Stimulated activated CD4-positive, alpha-beta T cell treated with anti-CD3 and anti-CD28 coated beads, Interleukin-12 subunit alpha, Interleukin-12 subunit beta, amount 100 ng/mL, for 48 hours (primary cell): ENCODE measurements at places on chromosomes 7 and 10.
A peak's percentile ranks its signal among the peaks of the same experiment; 100 is the strongest.

GRCh38 chr7:82172881-82173280 lies 270.7 kb downstream of the CACNA2D1 start:
- DNase-seq: no peak

GRCh38 chr7:158106272-158106671 lies 481.4 kb downstream of the PTPRN2 start:
- DNase-seq: no peak

DNA sequence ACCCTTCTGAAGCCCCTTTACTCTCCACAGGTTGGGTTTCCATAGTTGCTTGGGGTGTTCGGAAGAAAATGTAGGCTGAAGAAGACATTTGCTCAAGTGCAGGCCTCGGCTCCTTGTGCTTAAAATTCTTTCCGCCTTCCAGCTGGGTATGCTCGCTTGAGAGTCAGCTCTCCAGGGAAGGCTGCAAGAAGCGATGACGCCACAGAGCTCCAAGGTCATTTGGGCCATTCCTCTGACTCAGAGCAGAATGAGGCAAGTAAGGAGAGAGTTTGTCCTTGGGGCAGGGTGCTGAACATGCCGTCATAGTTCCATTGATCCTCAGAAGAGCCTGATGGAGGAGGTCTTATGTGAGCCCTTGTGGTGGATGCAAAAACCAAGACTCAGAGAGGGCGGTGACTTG lies 27.4 kb upstream of the HSPA12A start:
- no peak for DNase-seq

DNA sequence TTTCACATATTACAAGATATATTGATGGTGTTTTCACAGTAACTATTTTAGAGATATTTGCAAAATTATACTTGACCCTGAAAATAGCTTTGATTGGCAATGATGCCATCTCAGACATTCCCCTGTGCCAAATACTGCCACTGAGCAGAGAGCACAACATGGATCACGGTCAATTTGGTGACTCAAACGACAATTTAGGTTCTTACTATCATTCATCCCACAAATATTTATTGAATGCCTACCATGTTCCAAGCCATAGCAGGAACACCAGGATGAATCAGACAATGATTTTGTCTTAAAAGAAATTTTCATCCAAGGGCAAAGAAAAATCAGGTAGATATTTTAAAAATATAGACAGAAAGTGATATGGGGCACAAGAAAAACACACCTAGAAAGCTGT lies 153.2 kb upstream of the ADO start:
- DNase-seq: no peak

- no peak for DNase-seq
Measured at GRCh38 chr10:101013365-101013825, 13.8 kb downstream of the LZTS2 start.

DNA sequence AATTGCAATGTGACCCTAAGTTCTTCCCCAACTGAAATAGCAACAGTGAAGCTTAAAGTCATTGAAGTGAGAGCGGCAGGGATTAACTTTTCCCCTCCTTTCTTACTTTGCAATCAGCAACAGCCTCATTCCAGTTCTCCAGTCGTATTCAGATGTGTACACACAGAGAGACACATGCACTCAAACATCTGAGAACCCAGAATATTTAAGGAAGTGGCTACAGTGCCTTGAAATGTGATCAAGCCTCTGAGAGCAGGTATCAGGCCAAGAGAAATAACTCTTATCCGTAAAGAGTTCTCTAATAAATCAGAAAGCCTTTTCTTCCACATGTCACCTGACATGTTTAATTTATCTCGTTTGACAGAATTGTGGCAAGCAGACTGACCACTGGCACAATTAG lies 388.9 kb upstream of the NPVF start:
- no peak for DNase-seq

- peak; percentile 55 for DNase-seq
Measured at GRCh38 chr10:120336911-120337540, 120.0 kb upstream of the PLPP4 start.

GRCh38 chr7:4151926-4152549 lies 530.1 kb upstream of the FOXK1 start:
- no peak for DNase-seq

- no peak for DNase-seq
Measured at GRCh38 chr10:33015761-33016547, 57.9 kb upstream of the ITGB1 start.

GRCh38 chr7:95295397-95295796 lies 28.9 kb downstream of the PON1 start:
- DNase-seq: no peak
